ENCODE measurements at places on chromosomes 3 and 15.

GRCh38 chr3:154977666-154978065 lies 102.5 kb upstream of the MME start:
- no peak for DNase-seq

DNA sequence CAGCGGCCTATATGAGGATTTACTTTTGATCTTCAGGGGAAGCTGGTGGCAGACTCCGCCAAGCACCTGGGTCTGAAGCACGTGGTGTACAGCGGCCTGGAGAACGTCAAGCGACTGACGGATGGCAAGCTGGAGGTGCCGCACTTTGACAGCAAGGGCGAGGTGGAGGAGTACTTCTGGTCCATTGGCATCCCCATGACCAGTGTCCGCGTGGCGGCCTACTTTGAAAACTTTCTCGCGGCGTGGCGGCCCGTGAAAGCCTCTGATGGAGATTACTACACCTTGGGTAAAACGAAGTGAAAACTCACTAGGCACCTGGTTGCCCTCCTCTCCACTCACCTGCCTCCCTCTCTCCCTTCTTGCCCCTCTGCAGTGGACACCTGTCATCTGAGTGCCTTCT lies 33.8 kb upstream of the TRA2B start:
- no peak for DNase-seq

- DNase-seq: no peak
Observed at GRCh38 chr15:51688863-51689262, 7.6 kb downstream of the SCG3 start.

- DNase-seq: no peak
Observed at GRCh38 chr3:110069761-110070160, 732.4 kb upstream of the DPPA4 start.

GRCh38 chr15:51356983-51357382 lies 15.5 kb downstream of the GLDN start:
- DNase-seq: no peak

GRCh38 chr3:184559336-184559735 lies 2.2 kb upstream of the EPHB3 start:
- DNase-seq: no peak

- DNase-seq: no peak
Observed at GRCh38 chr3:4523710-4524698, 30.9 kb downstream of the ITPR1 start.

DNA sequence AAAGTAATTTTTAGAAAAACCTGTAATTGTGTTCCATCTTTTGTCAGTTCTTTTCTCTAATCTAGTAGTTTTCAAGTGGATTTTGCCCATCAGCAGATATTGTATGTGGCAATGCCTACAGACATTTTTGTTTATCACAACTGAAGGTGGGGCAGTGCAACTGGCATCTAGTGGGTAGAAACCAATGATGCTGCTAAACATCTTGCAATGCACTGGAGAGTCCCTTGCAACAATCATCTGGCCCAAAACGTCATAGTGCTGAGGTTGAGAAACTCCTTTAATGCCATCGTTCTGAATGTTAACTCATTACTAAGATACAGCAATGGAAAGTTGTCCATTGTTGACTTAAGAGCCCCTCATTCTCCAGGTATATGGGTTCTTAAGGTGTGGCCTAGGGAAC lies 80.1 kb downstream of the BTD start:
- DNase-seq: no peak

GRCh38 chr3:179069762-179070390 lies 1.7 kb downstream of the ZMAT3 start:
- DNase-seq: no peak

DNA sequence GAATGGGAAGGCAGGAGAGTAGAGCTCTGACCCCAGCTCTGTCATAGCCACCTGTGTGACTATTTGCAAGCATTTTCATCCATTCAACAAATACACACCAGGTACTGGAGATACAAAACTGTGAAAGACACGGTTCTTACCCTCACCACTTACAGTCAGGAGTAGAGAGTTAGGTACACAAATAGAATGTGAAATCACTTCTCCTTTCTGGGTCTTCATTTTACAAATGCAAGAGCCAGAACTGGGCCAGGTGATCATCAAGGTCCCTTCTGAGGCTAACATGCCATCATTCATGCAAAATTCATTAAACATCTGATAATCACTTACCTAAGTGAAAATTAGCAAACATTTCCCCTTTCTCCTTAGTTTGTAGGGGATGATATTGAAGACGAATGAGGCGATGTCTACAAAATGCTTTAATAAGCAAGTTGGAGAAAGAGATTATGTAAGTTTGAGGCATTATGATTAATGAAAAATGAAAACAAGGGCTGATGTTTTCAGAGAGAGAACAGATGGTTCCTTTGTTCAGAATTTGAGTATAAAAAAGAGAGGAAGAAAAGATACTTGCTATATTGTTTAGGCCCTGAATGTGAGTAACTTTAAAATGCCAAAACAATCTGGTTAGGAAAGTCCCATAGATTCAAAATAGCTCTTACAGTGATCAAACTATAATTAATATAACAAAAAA lies 88.6 kb downstream of the LPP start:
- no peak for DNase-seq

GRCh38 chr3:44795197-44795596 lies 33.6 kb downstream of the KIF15 start:
- no peak for DNase-seq

DNA sequence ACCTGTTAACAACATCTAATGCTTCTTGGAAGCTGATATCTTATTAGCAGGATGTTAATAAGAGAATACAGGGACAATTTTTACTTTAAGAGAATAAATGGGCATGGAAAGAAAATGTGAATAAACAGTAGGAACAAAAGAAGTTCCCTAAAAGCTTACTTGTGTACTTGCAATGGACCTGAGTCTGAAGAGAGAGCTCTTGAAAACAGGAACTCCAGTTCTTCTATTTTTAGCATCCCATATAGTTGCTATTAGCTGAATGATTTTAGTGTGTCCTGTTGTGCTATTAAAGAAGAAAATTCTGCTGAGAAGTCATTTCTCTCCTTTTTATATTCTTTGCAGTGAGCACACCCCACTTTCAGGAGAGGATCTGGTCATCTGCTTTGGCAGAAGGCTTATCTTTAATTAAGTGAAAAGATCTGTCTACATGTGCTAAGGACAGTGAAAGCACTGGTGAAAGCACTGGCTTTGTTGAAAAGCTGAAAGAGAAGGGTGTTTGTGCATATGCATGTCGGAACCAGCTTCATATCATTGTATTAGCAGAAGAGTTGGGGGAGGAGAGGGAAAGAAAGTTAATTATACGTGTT lies 1.4 kb upstream of the ST3GAL6 start:
- no peak for DNase-seq

DNA sequence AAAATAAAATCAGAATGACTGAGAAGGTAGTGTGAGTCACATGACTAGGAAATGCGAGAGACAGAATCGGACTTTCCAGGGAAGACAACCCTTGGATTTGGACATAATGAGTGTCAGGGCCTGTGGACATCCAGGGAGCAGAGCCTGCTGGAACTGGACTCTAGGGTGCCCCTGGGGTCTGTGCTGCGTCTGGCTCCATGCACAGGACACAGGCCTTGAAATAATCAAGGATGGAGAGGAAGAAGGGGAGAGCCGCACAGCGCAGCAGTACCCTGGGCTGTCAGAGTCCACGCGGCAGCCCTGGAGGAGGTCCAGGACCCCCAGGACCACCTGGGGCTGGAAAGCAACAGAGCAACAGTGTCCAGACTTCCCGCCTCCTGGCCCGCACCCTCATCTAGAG lies 173.7 kb downstream of the PDE8A start:
- no peak for DNase-seq

DNA sequence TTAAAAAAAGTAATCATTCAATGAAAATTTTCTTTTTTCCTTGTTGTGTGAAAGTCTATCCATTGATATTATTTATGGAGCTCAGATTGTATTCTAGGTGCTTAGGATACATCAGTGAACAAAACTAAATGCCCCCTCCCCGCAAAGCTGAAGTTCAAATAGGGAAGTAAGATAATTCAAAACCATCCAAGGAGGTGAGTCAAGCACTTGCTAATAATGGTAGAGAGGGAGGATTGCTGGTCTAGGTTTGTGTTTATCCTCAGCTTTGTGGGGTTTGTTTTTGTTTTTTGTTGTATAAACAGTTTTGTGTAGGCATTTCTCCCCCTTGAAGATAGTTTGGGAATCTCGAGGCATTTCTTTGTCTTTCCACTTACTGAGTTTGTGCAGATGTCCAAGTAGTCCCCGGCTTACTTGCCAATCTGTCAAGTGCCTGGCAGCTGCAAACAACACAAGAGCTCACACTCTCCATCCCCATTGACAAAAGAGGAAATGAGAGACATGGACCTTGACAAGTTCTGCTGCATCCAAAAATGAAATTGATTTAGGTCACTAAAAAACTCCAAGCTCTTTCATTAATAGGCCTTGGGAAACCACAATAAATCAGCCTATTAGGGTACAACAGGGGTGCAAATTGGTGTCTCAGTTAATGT lies 575.8 kb upstream of the TBL1XR1 start:
- DNase-seq: no peak

DNA sequence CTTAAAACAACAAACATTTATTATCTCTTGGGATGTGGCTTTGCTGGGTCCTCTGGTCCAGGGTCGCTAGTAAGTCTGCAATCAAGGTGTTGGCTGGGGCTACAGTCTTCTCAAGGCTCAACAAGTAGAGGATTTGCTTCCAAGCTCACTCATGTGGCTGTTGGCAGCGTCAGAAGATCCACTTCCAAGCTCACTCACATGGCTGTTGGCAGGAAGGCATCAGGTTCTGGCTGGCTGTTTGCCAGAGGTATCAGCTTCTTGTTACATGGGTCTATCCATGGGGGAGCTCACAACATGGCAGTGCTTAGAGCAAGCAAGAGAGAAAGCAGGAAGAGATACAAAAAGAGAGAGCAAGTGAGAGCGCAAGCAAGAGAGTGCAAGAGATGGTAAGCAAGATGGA lies 15.0 kb upstream of the BNC1 start:
- DNase-seq: no peak

- DNase-seq: no peak
Observed at GRCh38 chr3:97969541-97969940, 2.7 kb downstream of the RIOX2 start.

DNA sequence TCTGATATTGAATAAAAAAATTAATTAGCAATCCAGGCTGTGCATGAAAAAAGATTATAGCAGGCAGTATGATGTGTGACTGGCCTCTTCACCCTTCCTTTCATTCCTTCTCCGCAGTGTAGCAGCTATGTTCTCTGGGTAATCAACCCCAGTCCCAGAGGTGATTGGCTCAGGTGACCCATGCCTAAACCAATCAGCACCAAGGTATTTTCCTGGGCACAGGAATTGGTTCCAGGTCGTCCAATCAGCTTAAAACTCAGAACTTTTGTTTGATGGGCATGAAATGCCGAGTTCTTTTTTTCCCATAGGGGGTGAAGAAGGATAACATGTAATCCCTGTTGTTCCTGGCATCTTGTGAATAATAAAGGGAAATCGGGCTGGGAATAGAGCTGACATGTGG lies 5.8 kb upstream of the BNC1 start:
- DNase-seq: no peak

DNA sequence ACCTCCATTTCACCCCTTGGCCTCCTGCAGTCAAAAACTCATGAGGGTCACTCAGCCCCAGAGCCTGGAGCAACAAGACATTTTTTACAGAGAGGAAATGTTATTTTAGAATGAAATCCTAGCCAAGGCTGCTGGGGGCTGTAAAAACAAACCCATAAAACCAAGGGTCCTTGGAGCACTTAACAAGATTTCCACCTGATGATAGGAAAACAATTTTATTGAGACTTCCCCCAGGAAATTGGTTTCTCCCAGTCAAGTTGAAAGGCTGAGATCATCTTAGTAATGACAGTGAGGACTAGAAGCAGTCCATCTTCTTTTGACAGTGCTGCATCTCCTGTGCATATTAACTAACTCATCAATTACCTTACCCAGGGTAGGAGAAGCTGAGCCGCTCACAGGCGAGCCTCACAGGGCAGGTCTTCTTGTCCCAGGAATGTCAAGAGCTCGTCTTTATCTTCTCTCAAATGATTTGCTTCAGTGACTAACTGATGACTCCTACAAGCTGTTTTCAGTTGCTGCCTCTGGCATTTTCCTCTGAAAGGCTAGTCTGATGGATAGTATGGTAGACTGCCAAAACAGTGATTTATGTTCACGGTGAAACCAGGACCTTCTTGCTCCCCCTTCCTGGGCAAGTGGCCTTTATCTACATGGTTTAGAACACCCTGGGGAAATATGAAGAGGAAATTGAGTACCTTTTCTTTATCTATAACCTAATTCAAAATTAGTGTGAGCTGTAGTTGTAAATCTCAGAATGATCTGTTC lies 34.6 kb upstream of the AEN start:
- DNase-seq: no peak

GRCh38 chr3:47536967-47537366 lies 23.5 kb upstream of the ELP6 start:
- DNase-seq: no peak

DNA sequence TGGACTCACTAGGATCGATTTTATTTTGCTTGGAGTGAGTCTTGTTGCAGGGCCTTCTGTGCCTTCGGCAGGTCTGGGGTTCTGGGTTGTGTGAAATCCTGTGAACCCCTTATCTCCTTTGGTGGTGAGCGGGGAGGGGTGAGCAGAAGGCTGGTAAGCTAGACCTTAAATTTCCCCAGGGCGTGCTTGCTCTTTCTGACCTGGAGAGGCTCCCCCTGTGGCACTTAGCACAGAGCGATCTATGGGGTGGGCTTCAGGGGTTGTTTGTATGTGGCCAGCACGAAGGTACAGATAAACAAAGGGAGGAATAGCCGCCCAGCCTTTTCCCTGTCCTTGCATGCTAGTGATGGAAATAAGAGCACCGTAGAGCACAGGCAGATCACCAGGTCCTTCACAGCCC lies 11.8 kb downstream of the CACNA2D3 start:
- DNase-seq: no peak

- no peak for DNase-seq
Observed at GRCh38 chr15:98155356-98155755, 194.9 kb downstream of the ARRDC4 start.

Data from stimulated activated CD8-positive, alpha-beta memory T cell treated with anti-CD3 and anti-CD28 coated beads, Interleukin-2, amount 100 ng/mL, for 1 hour (primary cell).